Glomerular endothelial cell (primary cell): ENCODE measurements at places on chromosomes 7 and 10. TPM values are rescaled to one million over a fixed set of nuclear protein-coding genes. Genes with fewer than 3 reads are reported as not detected.

The PDLIM1 gene
- total RNA-seq = 59.9 and 110 TPM in 2 replicates

The LOXL4 gene
- total RNA-seq = 2.0 and 7.0 TPM in 2 replicates

The HTRA1 gene
- 210 and 307 TPM in 2 replicates for total RNA-seq

The GJD4 gene
- not detected in 2 replicates for total RNA-seq

The HABP2 gene
- total RNA-seq = 0.18 and 0.48 TPM in 2 replicates

The TMEM248 gene
- 107 and 117 TPM in 2 replicates for total RNA-seq

The UNCX gene
- total RNA-seq = not detected in 2 replicates

The LRRC17 gene
- 34.6 and 71.4 TPM in 2 replicates for total RNA-seq

The NPY4R gene
- total RNA-seq = not detected in 2 replicates

The C10orf105 gene
- total RNA-seq = not detected in 2 replicates

The ABCB1 gene
- 1.3 and 3.7 TPM in 2 replicates for total RNA-seq

The OR2A12 gene
- not detected in 2 replicates for total RNA-seq

The FAM25A gene
- not detected in 2 replicates for total RNA-seq

The PDE6C gene
- total RNA-seq = not detected in 2 replicates

The FERD3L gene
- total RNA-seq = not detected in 2 replicates
